ENCODE measurements at places on chromosomes 3 and 15.

GRCh38 chr3:185831195-185831594 is 6.4 kb upstream of the IGF2BP2 start:
- DNase-seq, result no peak

DNA sequence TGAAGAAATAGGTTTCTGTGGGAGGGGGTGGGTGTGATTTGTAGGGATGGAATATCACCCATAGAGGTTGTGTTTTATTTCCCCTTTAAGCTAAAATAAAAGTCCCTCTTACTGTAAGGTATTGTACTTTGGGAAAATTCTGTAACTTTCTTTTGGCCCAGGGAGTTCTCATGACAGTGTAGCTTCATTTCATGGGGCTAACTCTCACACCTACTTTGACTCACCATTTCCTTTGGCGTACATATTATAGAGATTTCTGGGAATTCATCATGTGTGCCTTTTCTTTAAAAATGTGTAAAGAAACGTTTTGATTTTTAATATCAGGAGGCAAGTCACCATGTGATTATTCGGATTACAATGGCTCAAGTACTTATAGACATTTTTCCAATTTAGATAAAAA is 477.7 kb upstream of the CFAP20DC start:
- no peak for DNase-seq

GRCh38 chr3:33897306-33897705 is 98.9 kb downstream of the PDCD6IP start:
- no peak for DNase-seq

DNA sequence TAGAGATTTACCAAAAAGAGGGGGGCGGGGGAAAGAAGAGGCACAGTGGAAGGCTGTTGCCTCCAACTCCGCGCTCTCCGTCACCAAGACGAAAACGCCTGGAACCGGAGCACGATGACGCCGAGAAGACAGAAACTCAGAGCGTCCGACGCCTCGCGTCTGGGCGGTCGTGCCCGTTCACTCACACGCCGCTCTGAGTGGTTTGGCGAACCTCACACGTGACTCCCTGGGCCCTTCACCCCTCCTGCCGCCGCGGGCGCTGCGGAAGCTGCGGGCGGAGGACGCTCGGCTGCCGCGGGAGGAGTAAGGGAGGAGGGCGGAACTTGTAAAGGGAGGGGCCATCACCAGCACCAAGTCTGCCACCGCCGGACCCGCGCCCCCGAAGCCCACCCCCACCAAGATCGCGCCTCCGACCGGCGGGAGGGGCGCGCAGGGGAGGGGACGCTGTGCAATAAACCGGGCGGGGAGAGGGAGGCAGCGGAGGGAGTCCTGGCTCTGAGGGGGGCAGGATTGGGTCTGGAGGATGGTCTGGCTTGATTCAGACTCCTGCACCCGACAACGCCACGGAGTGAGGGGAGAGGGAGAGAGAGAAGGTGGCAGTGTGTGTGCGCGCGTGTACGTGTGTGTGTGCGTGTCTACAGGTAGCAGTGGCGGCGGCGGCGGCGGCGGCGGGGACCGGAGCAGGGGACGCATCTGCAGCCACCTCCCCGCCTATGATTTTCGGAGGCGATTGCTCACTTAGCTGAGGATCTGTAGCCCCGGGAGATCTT is 1.9 kb upstream of the NLGN1 start:
- DNase-seq, result no peak

DNA sequence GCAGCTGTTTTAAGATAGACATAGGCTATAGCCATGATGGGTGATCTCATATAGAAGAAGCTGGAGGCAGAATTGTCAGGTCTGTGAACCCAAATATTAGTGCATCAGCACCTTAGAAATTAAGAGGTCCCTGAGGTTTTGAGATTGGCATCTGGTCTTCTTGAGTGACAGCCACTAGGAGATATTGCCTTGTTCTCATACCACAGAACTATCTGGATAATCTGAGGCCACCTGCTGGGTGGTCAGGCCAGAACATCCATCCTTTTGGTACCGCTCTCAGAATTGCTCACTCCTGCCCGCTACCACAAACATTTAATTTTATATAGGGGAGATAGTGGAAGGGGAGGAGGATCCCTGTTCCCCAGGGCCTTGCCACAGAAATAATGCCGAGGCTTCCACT is 210.6 kb upstream of the ZPLD1 start:
- no peak for DNase-seq

DNA sequence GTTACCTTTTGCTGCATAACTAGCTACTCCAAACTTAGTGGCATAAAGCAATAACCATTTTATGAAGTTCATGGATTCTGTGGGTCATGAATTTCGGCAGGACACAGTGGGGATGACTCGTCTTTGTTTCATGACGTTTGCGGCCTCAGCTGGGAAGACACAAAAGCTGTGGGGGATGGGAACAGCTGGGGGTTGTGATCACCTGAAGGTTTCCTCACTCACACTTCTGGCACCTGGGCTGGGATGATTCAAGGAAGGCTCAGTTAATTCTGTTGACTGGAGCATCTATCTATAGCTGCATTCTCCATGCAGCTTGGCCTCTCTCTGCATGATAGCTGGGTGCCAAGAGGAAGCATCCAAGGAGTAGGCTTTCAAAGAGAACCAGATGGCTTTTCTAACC is 332.8 kb downstream of the ULK4 start:
- no peak for DNase-seq

GRCh38 chr3:136251511-136251910 is 1.4 kb downstream of the PCCB start:
- DNase-seq, result no peak

- no peak for DNase-seq
Measured at GRCh38 chr3:94522488-94522887, 459.6 kb downstream of the NSUN3 start.

GRCh38 chr15:59268852-59269407 is 62.3 kb downstream of the LDHAL6B start:
- DNase-seq, result no peak

- no peak for DNase-seq
Measured at GRCh38 chr3:187197335-187197649, at the start of gene RTP1. Gene RTP1, plus strand, starts transcription at chr3:187197486. Its CDS starts 30 bp downstream, at chr3:187197516.

DNA sequence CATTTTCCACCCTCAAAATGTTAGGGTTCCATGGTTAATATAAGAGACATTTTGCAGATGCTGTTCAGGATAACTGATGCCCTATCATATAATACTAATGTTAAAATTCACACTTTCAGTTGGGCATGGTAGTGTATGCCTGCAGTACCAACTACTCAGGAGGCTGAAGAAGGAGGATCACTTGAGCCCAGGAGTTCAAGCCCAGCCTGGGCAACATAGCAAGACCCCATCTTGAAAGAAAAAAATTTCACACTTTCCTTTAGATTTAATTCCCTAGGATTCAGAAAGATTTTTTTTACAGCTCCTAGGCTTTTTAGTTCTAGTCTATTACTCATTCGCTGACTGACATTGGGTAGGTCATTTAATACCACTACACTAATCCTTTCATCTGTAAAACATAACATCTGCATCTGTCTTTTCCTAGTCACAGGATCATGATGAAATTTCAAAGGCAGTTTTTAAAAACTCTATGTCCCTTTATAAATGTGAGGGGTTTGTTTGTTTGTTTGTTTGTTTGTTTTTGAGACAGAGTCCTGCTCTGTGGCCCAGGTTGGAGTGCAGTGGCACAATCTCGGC is 103.7 kb downstream of the MYO5A start:
- DNase-seq, result no peak

- DNase-seq, result no peak
Measured at GRCh38 chr3:125611908-125612307, 16.6 kb upstream of the OSBPL11 start.

DNA sequence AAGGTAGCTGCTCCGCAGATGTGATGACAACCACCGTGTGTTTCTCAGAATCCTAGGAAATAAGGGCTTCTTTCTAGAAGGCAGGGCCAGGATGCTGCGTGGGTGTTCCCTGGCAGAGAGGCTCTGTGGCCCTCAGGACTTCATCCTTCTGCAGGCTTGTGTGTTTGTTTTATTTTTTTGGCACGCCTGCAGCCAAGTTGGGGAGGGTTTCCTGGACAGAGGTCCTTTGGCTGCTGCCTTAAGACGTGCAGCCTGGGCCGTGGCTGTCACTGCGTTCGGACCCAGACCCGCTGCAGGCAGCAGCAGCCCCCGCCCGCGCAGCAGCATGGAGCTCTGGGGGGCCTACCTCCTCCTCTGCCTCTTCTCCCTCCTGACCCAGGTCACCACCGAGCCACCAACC is at the start of gene CLEC3B:
CLEC3B (plus strand) TSS at position 266 of the 400 bp plus-strand sequence; CDS start at position 326, 60 bp downstream.
- DNase-seq, result no peak

DNA sequence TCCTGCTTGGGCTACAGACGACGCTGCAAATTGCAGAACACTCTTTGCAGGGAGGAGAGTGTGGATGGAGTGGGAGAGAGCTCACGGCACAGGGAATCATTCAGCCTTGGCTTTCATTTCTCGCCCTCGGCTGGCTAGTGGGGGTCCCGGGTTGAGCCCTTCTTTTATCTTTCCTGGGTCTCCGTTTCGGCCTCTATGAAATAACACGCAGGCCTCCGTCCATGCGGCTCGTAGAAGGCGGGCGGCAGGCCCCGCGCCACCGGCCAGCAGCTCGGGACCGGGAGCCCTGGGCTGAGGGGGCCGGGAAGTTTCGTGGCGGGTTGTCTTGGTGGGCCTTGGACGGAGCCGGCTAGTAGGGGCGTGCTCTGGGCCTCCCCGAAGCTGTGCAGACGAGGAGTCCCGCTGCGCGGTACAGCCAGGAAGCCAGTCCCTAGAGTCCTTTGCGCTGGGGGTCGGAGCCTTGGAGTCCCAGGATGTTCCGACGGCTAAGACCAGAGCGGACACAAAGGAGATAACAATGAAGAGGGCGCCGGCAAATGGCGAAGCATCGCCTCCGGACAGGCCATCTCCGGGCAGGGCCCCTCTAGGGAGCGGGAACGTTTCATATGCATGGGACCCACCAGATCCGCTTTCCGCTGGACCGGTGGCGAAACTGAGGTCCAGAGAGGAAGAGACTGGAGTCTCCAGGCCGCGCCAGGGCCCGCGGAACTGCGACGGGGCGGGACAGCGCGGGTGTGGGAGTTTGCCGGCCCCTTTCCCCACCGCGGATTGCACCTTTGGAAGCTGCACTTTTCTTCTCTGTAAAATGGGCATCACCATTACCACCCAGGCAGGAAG is 4.3 kb downstream of the RNU6-1 start:
- no peak for DNase-seq

DNA sequence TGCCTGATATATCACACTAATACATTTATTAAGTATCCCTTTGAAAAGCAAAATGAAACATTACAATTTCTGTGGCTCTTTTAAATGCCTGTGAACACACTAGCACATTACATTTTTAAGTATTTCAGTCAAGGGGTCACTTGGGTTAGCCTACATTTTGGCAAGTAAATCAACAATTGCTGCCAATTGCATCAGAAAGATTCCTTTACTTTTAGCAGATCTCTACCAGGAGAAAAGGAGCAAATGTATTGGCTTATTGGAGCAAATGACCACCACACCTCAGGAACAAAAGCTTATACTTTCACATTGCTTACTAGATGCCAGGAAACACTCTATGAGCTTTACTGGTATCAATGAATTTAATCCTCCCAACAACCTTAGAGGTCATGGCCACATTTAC is 947.1 kb downstream of the FHIT start:
- no peak for DNase-seq

DNA sequence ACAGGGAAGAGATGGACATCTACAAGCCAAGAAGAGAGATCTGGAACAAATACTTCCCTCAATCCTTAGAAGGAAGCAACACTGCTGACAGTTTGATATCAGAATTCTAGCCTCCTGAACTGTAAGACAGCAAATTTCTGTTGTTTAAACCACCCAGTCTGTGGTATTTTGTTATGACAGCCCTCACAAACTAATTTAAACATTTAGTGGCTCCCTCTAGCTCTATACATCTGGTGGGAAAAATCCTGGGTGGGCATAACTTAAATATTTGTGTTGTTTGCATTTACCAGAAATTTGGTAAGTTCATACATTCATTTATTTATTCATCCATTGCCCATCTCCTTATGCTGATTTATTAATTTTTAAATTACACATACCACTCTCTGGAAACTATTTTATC is 62.5 kb upstream of the GSK3B start:
- DNase-seq, result no peak

GRCh38 chr3:64321747-64322146 is 96.5 kb upstream of the PRICKLE2 start:
- no peak for DNase-seq

DNA sequence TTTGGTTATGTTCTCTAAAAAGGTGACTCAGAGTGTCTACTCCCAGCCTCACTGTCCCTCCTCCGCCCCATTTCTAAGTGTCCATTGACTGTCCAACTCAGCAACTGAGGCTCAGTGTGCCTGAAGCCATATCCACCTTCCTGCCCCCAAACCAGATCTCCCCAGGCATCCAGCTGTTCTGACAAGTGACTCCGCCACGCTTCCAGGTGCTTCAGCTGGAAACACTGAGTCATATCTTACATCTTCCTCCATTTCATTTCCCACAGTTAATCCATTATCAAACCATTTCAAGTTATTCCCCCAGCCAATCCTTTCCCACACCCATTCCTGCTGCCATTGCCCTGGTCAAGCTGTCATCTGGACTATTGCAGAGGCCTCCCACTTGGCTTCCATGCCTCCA is 17.1 kb downstream of the MAGEF1 start:
- DNase-seq, result no peak

DNA sequence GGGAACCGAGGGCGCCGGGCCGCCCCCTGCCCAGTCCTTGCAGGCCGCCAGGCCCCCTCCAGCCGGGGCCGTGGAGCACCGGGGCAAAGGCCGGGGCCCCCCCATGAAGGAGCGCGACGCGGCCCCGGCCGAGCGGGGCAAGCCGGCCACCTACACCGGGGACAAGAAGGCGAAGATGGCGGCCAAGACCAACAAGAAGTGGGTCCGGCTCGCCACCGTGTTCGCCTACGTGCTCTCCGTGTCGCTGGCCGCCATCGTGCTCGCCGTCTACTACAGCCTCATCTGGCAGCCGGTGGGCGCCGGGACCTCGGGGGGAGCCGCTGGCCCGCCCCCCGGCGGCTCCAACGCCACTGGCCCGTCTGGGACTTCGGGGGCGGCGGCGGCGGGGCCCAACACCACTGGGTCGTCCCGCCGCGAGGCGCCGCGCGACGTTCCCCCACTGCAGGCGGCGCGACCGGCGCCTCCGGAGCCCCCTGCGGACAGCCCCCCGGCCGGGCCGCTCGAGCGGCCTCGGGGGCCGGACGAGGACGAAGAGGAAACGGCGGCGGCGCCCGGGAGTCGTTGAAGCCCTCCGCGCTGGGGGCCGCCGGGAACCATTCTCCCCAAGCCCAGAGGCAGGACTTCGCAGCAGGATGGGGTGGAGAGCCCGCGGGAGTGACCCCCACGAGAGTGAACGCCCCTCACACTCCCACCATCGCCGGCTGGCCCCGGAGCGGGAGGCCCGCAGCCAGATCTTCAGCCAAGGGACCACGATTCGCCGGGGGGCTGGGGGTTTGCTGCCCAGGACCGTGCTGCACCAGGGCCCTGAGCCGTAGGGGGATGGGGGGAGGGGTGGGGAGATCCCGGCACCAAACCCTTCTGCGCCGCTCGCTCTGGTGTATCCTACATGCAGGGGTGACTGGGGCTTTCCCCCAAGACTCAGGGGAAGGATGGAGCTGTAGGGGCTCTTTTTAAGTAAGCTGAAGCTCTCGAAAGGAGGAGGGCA is 753 bp downstream of the INAFM2 start:
- DNase-seq, result no peak

GRCh38 chr15:95615436-95615835 is 715.1 kb upstream of the NR2F2 start:
- DNase-seq, result no peak

- no peak for DNase-seq
Measured at GRCh38 chr3:14592836-14593235, 52.7 kb upstream of the GRIP2 start.
